Fibroblast of skin of left quadriceps (primary cell): ENCODE measurements at places on chromosomes 1 and 21.

GRCh38 chr1:16727190-16728111 is 12.9 kb upstream of the RNU1-4 start:
- DNase-seq: no peak

- no peak for DNase-seq
These were observed 6.9 kb downstream of the SMYD2 start for GRCh38 chr1:214287884-214288283.

DNA sequence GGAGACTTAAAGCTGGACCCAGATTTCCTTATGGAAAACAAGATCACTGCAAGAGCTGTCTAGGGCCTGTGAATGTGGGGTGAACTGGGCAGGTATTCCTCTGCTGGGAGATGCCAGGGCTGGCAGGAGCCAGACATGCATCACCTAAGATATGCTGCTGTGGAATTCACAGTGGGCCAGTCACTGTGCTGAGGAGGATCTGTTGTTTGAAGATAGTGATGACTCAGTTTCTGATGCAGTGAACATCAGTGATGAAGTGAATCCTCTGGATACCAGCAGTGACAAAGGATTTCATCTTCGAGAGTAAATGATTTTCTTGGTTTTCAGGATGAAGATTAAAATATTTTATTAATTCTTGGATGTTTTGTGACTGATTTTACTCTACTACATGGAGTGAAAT is 29.9 kb upstream of the CAMSAP2 start:
- no peak for DNase-seq

DNA sequence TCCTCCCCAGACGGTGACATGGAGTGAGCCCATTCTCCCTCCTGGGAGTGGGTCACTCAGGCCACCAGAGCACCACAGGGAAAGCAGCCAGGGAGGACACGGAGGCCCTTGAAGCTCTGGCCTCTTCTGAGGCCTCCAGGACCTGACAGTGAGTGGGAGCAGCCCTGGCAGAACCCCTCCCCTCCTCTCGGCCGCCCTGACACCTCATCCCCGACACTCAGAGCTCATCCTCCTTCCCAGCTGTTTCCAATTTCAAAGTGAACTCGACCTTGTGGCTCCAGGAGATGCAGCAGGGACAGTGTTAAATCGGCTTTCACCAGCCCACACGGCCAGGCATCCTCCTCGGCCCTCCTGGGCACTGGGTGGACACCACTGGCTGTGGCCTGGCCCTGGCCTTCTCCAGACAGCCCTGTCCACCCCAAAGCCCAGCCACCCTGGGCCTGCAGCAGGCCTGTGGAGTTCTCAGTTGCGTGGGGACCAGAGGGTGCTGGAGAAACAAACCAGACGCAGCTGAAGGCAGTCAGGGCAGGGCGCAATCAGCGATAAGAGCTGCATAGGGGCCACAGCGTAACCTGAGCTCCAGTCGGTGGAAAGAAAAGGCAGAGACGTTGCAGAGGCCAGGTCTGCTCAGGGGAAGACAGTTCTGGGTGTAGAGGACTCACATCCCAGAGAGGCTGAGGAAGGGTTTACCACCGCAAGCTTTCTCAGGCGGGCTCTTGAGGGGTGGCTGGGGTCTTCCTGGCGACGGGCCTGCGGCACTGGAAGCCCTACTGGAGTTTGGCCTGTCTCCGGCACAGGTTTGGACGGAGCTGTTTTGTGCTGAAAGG is 27.1 kb downstream of the FTCD start:
- no peak for DNase-seq

DNA sequence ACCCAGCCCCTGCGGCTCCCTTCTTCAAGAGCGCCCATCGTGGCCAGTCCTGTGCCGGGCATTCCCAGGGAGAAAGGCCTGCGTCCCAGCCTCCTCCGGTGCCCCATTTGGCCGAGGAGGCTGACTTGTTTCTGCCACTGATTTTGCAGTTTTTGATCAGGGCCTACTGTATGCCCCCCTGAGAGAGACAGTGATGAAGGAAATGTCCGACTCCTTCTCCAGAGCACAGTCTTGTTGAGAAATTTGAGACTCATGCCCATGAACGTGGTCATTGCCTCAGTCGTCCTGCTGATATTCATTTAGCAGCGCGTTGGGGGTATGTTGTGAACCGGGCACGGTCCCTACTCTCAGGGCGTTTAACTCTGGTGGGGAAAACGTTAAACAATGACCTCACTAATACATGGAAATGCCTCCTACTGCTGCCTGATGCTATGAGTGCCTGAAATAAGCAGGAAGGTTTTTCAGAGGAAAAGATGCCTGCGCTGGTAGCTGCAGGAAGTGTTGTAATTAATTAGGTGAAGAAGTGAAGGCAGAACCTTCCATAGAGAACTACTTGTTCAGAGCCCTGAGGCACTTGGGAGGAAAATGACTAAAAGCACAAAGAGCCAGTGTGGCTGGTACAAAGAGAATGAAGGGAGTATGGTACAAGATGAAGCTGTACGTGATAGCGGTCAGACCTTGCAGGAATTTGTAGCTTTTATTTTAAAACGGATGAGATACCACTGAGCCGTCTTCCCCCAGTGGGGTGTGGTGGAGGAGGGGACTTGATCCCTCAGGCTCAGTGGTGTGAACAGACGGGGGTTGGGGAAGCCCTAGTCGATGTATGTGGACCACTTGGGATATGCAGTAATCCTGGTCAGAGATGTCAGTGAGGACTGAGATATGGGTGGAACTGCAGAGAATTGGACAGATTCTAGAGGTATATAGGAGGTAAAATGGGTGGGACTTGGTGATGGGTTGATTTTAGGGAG is 730 bp downstream of the ZCCHC17 start:
- DNase-seq: no peak

GRCh38 chr1:18941221-18942141 is 15.0 kb downstream of the IFFO2 start:
- DNase-seq: no peak
